Suppressor macrophage (primary cell): ENCODE measurements at places on chromosomes 5 and 9.

- peak; percentile 83 for DNase-seq
Observed at GRCh38 chr9:6054280-6055099, 39.1 kb upstream of the RANBP6 start.

- DNase-seq: no peak
Observed at GRCh38 chr5:74367934-74368333, 272.6 kb downstream of the ENC1 start.

GRCh38 chr9:70119786-70120185 lies 76.1 kb downstream of the MAMDC2 start:
- no peak for DNase-seq

- no peak for DNase-seq
Observed at GRCh38 chr9:34636791-34637355, 714 bp downstream of the SIGMAR1 start.

DNA sequence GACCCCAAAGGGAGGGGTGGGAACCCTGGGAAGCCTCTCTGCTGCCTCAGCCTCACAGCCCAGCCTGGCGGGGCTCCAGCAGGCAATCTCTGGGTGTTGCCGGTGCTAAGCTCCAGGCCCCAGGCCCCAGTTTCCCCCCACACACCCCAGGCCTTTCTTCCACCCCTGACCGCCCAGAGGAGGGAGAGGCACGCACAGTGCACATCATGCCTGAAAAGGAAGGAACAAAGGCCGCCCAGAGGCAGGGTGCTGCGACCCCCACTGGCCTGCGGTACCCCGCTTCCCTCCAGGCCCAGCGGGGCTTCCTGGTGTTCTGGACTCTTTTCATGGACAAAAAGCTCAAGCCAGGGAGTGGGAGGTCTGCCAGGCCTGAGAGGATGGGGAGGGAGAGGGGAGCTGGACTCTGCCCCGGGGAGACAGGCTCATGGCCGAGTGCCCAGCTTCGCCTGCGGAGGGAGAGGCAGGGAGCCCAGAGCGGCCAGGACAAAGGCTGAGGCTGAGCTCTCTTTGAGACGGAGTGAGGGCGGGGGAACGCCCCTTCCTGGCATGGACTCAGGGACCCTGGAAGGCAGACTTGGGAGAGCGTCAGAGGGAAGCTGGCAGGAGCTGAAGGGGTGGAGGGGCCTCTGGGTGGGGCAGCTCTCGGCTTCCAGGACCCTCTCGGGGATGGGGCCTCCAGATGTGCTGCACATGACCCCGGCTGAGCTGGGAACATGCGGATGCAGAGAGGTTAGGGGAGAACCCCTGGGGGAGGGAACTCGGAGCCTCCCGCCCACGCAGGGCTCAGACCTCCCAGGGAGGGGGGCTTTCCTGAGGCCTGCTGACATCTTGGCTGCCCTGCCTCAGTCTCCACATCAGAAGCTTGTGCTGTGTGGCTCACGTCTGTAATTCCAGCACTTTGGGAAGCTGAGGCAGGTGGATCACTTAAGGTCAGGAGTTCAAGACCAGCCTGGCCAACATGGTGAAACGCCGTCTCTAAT lies 1.8 kb upstream of the ENTPD2 start:
- no peak for DNase-seq

GRCh38 chr5:158718738-158719505 lies 380.8 kb downstream of the EBF1 start:
- DNase-seq: no peak

- DNase-seq: no peak
Observed at GRCh38 chr5:96930058-96930457, 5.8 kb upstream of the LNPEP start.

GRCh38 chr9:113654605-113655428 lies 191.3 kb downstream of the RGS3 start:
- no peak for DNase-seq

GRCh38 chr9:27442464-27442863 lies 81.6 kb upstream of the IFNK start:
- DNase-seq: no peak

DNA sequence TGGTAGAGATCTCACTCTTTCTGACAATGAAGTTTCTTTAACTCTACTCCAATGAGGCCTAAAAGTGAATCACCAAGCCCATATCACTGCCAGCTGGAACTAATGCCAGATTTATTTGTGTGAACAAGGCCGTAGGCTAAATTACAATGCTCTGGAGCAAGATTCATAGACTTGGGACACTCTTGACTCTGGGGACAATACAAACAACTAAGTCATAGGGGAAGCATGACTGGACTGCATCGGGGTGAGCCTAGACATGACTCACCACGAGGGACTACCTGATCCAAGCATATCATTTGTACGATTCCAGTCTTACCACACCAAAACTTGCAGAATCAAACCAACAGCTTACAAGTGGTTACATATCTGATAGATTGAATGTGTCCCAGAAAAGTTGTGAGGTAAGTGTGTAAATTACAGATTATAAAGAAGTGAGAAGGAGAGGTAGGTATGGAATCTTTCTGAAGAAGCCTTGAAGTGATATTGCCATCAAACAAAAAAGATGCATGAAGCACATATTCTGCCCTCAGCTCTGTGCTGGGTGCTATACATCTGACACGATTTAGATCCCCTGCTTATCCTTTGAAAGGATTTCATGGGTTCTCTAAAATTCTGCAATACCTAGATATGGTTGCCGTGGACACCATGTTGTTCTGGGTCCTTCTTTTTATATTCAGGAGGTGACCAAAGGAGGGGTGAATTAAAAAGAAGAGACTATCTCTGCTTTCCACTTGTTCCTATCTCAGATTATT lies 199.3 kb upstream of the PDE4D start:
- no peak for DNase-seq

- DNase-seq: no peak
Observed at GRCh38 chr9:84742261-84742660, 72.7 kb downstream of the NTRK2 start.

DNA sequence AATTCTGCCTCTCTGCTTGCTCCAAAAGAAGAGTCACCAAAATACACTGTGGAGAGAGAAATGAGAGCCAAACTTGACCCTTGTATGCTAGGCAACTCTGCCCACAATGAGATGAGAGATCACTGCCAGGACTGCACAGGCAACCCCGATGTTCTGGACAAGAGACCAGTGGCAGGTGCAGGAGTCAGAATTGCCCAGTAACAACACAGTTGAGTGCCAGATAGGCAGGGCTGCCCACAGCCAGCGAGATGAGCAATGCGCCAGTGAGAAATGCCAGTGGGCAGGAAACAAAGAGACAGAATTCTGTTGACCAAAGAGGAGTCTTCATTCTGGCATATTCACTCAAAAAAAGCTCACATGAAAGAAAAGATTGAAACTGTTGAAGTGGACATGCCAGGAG lies 570.7 kb downstream of the CAAP1 start:
- DNase-seq: no peak

DNA sequence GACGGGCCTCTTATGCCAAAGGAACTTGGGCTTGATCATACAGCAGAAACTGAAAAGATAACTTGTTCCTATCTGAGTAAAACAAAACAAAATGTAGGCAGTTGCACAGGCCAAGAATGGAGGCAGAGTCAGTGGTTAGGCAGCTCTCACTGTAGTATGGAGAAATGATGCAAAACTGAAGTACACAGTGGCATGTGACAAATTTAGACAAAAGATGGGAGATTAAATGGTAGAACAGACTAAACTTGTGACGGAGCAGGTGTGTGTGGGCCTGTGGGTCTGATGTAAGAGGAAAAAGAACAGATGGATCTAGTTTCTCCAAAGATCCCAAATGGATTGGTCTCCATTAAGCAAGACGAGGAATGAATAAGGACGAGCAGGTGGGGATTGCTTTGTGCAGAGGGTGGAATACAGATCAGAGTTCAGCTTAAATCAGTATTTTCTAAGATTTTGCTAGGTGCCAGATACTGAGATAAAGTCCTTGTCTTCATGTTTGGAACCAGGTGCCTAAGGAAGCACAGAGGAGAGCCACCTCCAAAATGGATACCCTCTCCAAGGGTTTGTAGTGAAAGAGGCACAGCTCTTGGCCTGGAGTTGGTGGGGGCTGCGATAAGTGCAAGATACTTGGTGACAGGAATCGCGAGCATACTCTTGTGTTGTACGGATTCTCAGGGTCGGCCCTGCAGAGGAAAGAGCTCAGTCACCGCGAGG lies 722 bp upstream of the DCP2 start:
- DNase-seq: no peak

GRCh38 chr5:142621227-142621626 lies 64.7 kb downstream of the FGF1 start:
- DNase-seq: no peak
